SJCRH30 (cell line): ENCODE measurements at places on chromosomes 5 and 9. TPM values are rescaled to one million over a fixed set of nuclear protein-coding genes. Genes with fewer than 3 reads are reported as not detected.

GRCh38 chr9:73183428-73183827 is 31.8 kb downstream of the ANXA1 start:
- DNase-seq, result no peak

- no peak for DNase-seq
Observed at GRCh38 chr9:70893580-70894122, 227.8 kb downstream of the TRPM3 start.

DNA sequence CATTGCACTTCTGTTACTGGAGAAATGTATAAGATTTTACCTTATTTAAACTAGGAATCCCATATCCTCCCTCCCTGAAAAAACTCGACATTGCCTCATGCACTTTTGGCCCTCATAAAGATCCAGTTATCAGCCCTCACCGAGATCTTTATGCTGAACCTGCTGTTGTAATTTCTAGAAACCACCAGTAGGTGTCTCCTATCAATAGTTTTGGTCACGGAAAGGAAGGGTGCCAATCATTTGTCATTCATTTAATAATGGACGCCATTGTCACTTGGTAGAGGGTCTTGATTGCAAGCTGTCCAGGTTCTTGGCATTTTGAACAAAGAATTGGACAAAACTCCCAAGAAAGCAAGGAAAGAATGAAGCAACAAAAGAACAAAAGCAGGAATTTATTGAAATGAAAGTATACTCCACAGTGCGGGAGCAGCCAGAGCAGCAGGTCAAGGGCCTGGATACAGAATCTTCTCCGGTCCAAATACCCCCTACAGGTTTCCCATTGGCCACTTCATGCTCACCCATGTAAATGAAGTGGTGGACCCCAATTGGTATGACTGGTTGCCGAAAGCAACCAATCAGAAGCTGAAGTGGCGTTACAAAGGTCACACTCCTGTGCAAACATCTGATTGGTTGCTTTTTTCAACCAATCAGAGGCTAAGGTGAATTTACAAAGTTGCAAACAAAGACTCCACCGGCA is 524.3 kb downstream of the PSAT1 start:
- DNase-seq, result peak; percentile 27

DNA sequence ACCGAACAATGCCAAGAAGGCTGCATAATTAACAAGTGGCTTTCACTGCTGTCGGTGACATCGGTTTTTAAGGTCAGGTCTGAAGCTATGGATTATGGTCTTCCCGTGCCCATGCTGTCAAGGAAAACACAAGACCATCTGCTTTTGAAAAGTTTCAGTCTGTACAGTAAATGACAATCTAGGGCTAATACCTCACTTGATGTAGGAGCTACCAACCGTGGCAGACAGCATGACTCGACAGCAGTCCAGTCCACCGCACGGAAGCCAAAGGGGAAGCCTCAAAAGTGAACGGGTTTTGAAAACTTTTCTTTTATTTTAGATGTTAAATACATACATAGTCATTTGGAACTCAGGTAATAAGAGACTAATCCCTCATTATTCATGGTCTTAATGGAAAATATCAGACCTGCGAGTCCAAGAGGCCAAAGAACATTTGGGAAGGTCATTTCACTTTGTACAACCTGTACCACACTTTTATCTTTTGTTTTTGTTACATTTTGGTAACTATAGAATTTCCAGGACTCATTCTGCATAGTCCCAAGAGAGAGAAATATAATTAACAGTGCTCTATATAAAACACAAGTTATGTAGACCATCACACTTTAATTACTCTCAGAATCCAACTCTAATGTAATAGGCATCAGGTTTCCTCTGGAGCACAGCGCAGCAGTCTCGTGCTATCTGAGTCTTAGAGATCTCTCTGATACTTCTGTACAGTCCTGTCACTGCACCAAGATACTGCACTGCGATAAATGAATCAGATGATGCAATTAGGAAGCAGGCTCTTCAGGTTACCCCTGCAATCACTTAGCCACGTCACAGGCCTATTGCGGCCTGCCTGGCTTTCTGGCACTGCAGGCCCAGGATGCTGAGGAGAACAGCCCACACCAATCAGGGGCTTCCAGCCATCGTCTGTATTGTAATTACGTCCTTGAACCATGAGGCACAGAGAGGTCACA is 184.9 kb downstream of the FANCC start:
- no peak for DNase-seq

DNA sequence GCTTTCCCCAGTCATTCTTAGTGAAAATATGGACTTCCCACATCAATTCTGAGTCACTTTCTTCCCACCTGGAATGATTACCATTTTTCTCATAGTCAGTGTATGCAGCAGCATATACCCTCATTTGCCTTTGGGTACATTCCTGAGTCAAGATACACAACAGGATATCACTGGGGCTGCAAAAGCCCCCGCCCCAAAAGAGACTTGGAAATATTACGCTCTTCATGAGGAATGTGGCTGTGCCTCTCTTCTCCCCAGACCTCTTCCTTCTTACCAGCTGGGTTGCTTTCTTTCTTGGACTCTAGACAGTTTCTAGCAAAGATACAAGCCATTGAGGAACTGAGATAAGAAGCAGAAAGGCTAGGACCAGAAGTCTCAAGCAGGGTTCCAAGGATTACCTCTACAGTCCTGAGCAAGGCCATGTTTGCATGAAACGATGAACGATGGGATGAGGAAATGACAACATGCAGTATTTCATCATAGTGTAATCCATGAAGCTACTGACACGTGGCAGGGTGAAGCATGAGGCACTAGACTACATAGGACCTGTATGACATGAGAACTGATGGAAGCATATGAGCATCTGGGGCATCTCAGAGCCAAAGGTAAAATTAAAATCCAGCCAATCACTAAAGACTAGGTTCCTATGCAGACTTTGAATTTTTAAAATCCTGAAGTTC is 218.1 kb downstream of the RAB3C start:
- DNase-seq, result no peak

DNA sequence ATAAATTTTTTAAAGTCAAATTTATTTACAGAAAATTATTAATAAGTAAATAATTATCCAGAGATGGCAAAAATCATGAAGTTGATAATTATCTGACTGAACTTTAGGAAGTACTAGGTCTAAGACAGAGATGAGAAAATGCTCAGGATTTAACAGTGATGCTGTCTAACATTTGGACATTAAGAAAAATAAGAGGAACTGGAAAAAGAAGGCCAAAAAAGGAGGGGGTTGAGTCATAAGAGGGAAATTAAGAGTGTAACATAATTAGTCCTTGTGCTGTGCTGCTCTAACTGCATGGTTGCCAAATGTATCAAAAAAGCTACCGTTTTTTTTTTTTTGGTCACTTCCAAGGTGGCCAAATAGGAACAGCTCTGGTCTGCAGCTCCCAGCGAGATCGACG is 35.4 kb upstream of the TUT7 start:
- DNase-seq, result no peak

DNA sequence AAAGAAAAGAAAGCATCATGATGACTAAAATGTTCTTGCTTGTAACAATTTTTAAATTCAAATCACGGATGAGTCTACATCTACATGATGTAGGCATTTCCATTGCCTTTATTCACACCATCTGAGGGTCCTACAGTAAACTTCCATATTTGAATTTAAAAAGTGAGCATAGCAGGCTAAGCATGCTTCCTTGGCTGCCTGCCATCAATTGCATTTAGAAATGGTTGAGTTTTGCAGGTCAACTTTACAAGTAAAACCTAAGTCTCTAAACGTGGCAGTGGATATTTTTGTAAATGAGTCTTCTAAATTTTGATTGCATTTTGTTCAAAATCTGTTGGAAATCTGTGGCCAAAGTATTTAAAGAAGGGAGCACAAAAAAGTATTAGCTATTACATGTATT is 136.5 kb upstream of the PTCH1 start:
- DNase-seq, result no peak

GRCh38 chr9:96858018-96858573 is 3.8 kb upstream of the ZNF782 start:
- DNase-seq, result no peak

DNA sequence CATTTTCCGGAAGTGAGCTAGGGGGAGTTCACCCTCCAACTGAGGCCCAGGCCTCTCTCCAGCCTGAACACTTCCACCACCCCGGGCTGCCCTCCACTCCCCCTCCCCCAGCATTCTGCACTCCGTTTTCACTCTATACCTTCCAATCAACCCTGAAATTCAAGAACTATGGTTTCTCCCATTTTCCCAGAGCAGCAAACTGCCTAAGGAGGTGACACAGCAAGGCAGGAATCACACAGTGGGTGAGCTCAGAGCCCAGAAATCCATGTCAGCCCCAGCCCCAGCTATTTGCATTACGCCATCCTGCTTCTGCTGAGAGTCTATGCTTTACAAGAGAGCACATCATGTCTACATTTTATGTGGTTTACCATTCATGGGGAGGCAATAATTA is 11.9 kb downstream of the MSX2 start:
- peak; percentile 27 for DNase-seq

DNA sequence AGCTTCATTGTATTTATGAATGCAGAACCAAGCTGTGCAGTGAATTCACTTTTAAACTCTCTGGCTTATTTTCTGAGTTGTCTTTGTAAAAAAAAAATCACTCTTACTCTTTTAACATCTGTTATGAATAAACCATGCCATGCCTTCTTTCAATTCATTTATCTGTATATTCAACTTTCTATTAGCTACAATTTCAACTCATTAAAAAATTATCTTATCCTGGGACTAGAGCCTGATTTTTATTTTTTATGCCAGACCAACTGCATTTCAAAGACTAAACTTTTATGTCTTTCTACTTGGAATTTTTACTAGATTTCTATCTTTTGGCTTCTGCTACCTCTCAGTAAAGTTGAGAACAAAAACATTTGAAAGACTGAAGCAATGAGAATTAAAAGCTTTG is 342.7 kb downstream of the DEPDC1B start:
- DNase-seq, result no peak

GRCh38 chr5:15007646-15008045 is 136.1 kb upstream of the ANKH start:
- DNase-seq, result no peak

DNA sequence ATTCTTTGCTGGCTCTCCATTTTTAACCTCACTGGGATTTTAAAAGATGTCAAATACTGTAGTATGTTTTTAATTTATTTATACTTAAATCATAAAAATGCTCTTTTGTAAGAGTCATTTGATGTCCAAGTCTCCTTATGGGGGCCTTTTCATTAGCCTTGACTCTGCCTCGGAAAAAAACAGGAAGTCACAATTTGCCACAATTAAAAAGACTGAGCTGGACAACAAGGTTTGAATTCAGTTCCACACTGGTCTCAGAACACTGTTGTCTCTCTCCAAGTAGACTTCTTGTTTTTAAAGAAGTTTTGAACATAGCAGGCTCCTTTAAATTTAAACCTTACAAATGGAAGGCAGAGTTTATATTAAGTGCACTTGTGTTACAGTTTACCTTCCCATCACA is 444.2 kb downstream of the ACTL7B start:
- no peak for DNase-seq

GRCh38 chr5:142611154-142611553 is 74.7 kb downstream of the FGF1 start:
- DNase-seq, result peak; percentile 71

- no peak for DNase-seq
Observed at GRCh38 chr9:79759460-79759859, 187.7 kb downstream of the TLE4 start.

DNA sequence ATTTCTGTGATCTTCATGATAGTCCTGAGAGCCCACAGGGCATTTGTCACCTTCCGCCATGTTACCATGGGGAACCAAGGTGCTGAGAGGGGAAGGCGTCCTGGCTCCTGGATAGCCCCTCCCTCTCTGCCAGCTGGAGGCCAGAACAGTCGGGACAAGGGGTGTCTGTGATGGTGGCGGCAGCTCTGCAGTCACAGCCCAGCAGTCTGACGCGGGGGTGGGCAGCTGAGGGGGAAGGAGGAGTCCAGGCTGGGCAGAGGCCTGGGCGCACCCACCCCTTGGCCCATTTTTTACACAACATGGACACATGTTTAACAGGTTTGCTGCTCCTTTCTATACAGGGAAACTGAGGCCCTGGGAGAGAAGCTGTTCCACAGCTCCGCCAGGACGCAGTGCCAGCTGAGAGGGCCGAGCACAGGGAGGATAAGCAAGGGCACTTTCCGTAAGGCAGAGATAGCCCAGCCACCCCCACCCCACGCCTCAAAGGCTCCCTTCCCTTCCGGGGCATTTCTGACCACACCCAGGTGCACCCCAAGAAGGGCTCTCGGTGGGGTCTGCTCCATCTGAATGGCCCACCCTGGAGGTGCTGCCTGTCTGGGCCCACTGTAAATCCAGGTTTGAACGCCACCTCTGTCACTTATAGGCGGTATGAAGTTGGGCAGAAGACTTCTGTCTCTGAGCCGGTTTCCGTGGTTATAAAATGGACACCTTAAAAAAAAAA is 17.1 kb downstream of the LRRC8A start:
- DNase-seq, result no peak

DNA sequence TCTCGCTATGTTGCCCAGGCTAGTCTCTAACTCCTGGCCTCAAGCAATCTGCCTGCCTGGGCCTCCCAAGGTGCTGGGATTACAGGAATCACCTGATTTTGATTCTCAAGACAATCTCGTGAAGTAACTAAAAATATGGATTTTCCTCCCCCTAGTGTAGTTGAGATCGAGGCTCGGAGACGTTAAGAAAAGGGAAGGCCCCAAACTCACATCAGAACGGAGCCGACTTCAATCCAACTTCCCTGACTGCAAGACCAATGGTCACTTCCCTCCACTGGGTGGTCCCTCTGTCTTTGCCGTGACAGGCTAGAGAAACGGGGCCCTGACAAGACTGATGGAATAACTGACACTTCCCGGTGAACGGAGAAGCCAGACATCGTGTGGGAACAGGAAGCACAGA is 28.3 kb downstream of the BARHL1 start:
- no peak for DNase-seq

- DNase-seq, result no peak
Observed at GRCh38 chr5:58999804-59000203, 416.9 kb downstream of the RAB3C start.

GRCh38 chr9:127503379-127503921 is 52.1 kb downstream of the LRSAM1 start:
- DNase-seq, result no peak

- DNase-seq, result no peak
Observed at GRCh38 chr5:142484821-142485387, 160.1 kb upstream of the SPRY4 start.

- DNase-seq, result no peak
Observed at GRCh38 chr5:5342784-5343183, 79.7 kb upstream of the ICE1 start.

DNA sequence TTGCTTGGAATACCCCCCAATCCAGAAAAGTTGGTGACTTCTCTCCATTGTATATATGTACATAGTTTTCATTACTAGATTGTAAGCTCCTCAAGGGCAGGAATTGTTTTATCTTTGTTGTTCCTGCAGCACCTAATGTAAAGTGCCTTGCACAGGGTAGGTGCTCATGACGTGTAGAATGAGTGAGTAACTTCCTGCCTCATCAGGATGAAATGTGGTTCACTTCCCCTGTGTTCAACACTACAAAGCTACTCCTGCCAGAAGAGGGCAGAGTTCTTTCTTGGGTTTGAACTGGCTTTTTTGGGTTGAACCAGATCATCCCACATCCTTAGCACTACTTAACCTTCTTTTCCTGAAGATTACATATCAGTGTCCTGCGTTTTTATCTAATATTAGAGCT is 23.9 kb downstream of the GTF3C4 start:
- DNase-seq, result peak; percentile 35

Gene SMAD5
- 63.4 and 79.5 TPM in 2 replicates for total RNA-seq

Gene FAM151B
- 9.1 and 9.2 TPM in 2 replicates for total RNA-seq

Gene CMYA5
- total RNA-seq, result 0.20 and 0.22 TPM in 2 replicates

Gene QRFP
- total RNA-seq, result not detected in 2 replicates

Gene RNF208
- 0.23 and 0.43 TPM in 2 replicates for total RNA-seq

Gene CDC20B
- total RNA-seq, result 0.02 TPM in 1 of 2 replicates, not detected in the other

Gene PCDHGA3
- total RNA-seq, result 0.56 and 0.67 TPM in 2 replicates

Gene CORO2A
- 0.55 and 0.61 TPM in 2 replicates for total RNA-seq

Gene PPIC
- total RNA-seq, result 13.9 and 16.5 TPM in 2 replicates

Gene PRRX2
- 0.18 and 0.20 TPM in 2 replicates for total RNA-seq

Gene PCDHGA11
- 1.3 and 1.4 TPM in 2 replicates for total RNA-seq

Gene N4BP3
- 43.8 and 45.8 TPM in 2 replicates for total RNA-seq

Gene MLLT3
- 26.6 and 30.9 TPM in 2 replicates for total RNA-seq
